Stimulated activated CD4-positive, alpha-beta T cell treated with anti-CD3 and anti-CD28 coated beads, Interleukin-2, amount 100 ng/mL, for 48 hours (primary cell): ENCODE measurements at places on chromosomes 11 and 22.

- DNase-seq = no peak
Observed at GRCh38 chr22:41687901-41688364, 734 bp downstream of the SNU13 start.

DNA sequence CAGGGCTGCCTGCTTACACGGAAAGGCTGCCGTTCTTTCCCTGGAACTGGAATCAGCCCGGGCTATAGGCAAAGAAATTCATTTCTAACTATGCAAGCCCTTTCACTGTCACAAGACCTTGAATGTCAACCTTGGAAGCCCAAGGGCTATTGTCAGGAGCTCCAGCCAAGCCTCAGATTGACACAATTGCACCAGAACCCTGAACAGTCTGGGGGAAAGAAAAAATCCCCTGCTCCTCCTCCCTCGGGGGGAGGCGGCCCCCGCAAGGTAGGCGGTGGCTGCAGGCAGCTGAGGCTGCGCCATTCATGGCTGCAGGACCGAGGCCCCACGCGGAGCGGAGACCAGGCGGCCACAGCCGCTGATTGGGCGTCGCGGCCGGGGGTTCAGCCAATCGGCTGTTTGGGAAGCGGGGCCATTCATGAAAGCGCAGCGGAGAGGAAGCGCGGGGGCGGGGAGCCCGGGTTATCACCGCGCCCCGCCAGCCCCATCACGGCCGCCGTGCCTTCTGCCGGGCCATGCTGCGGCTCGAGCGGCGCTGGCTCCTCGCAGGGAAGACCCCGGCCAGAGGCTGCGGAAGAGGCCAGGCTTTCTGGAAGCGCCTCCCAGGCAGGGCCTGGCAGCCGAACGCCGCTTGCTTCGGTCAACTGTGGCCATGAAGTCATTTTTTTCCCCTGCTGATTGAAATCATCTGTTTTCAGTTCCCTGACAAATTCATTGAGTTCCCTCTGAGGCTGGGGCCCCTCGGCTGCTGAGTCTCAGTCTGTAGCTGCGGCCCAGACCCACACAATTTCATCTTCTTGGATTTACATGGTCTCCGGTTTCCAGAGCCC lies 38.1 kb upstream of the LINC01488 start:
- peak; percentile 70 for DNase-seq

GRCh38 chr22:36287881-36288515 lies 35.1 kb downstream of the APOL1 start:
- DNase-seq = no peak

DNA sequence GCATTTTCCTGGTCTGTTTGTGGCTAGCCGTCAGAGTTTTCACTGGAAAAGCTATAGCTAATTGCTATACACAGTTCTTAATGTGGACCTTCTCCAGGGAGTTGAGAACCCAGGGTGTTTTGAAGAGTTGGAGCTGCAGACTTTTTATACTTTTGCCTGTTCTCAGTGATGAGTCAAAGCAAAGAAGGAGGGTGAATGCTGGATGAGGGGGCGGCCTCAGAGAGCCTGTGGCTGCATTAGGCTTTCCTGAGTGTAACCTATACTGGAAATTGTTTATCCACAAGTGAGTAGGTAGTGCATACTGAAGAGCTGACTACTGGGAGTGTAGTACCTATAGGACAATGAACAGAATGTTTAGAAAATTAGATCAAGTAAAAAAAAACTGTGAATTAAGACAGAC lies 79.7 kb upstream of the HORMAD2 start:
- DNase-seq = no peak

DNA sequence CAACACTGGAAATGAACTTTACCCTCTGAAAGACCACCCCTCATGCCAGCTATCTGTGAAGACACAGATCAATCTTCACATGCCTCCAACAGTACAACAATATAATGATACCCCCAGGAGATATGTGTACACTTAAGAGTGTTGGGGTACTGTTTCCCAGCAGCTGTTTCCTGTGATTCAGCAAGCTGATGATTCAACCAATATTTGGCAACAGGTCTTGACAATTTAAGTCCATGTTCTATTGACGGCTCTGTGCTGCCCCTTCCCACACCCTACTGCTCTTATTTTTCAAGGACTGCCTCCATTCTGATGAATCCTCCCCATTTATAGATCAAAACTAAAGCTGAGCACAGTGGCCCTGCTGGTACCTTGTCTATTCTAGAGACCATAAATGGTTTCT lies 6.6 kb downstream of the SNX19 start:
- DNase-seq = no peak

DNA sequence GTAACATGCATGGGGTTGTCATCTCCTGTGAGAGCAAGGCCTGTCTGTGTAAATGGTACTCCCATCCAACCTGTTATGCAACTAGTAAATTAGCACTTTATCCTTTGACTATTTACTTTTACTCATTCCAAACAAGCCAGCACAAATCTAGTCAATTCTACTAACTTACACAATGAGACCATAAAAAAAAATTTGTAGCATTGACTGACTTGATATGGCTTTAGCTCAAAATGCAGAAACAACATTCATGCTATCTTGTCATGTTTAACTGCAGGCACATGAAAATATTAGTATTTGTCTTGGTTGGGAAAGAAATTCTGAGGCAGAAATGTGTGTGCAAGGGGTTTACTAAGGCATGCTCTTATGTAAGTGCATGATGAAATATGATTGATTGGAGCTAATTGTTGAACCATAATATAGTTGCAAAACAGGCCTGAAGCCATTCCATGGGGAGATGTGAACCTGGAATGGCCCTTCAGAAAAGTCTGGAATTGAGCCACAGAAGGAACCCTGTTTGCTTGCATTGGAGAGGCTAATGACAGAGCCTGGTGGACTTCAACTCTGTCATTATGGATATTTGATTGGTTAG lies 2.5 kb downstream of the SLC22A25 start:
- no peak for DNase-seq

GRCh38 chr11:106974831-106975230 lies 43.4 kb downstream of the GUCY1A2 start:
- no peak for DNase-seq

- no peak for DNase-seq
Observed at GRCh38 chr22:39815932-39816331, 77.6 kb downstream of the ENTHD1 start.

DNA sequence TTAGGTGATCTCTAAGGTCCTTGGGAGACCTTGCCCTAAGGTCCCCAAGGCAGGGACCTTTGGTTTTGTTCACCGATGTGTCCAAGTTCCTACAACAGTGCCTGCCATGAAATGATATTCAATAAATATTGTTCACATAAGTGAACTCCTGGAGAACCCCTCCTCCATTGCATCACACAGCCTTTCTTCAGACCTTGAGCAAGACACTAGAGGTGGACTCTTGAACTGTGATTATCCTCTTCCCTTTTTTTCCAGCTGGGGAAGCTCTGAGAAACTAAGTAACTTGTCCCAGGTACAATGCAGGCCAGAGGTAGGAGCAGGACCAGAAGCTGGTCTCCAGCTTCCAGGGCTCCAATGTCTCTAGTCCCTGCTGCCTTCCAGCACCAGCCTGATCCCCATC lies 76.6 kb upstream of the LMO1 start:
- DNase-seq = no peak

DNA sequence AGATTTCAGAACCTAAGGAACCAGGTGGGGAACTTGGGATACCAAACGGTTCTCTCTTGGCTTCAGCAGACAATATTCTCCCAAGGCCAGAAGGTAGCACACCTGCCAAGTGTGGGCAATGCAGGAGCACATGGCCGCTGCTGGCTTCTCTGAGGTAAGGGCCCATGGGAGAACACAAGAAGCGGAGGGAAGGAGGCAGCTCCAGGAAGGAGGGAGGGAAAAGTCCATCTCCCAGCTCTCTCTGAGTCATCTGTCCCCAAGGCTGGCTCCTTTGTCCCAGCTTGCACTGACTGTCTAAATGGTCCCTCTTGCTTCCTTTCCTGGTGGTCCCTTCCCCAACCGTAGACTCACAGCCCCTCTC lies 557.9 kb upstream of the CADM1 start:
- DNase-seq = no peak

GRCh38 chr11:134578807-134579723 lies 167.0 kb upstream of the B3GAT1 start:
- no peak for DNase-seq

DNA sequence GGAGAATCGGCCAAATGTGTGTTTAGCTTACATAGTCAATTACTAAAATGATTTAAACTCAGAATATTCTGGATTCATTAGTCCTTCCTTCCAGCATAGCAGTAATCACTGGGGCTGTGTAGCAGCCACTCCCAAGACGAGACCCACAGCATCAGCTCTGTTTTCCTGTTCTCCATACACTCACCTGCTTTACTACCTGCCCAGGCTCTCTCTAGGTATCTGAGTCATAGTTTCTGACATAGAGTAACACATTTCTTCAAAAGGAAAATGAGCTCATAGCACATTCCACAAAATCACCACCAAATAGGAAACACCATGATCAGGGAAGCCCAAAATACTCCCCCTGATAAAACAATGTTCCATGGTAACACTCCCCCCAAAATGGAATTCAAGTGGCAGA lies 22.9 kb downstream of the MORC2 start:
- DNase-seq = no peak

- DNase-seq = no peak
Observed at GRCh38 chr11:18312663-18313420, 9.1 kb downstream of the HPS5 start.

DNA sequence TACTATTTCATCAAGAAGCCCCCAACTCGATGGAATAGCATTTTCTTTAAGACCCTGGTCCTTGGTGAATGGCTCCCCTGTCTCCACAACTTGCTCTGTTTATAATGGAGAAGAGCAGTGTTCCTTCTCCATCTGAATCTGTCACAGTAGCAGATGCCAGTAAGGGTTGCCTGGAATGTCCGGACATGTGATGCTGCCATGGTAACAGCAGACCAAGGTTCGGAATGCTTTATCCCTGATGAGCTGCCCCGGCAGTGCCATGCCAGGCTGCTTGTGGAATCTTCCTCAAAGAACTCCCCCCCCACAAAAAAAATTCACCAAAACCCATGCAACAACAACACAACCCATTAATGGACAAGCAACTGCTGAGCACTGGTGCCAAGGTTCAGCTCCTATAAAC lies 72.5 kb downstream of the KCNC1 start:
- DNase-seq = no peak

DNA sequence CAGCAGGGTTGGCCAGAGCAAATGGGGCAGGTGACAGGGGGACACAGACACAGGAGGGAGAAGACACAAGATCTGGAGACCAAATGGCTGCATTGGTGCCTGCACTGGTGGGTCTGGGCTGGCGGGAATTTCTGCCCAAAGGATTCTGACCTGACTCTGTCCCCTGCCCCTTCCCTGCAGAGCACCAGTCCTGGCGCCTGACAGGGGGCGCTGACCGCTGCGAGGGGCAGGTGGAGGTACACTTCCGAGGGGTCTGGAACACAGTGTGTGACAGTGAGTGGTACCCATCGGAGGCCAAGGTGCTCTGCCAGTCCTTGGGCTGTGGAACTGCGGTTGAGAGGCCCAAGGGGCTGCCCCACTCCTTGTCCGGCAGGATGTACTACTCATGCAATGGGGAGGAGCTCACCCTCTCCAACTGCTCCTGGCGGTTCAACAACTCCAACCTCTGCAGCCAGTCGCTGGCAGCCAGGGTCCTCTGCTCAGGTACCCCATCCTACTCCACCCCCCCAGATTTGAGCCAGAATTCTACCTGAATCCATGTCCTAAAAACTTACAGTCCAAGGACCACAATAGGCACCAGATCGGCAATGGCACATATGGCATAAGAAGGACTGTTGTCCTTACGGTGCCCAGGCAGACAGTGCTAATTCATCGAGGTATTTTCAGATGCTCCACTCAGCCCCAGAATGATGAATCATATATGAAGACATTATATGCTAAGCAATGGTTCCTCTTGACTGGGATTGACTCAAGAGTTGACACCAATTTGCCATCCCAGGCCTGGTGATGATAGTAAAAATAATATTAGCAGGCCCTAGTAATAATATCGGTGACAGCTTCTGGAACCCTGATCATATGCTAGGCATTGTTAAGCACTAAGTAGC lies 38.2 kb downstream of the CD6 start:
- no peak for DNase-seq

GRCh38 chr11:130180491-130180890 lies 20.9 kb downstream of the ST14 start:
- DNase-seq = no peak
